Thyroid gland (tissue), 4 donors: ENCODE measurements at places on chromosomes 6 and 20. TPM values are rescaled to one million over a fixed set of nuclear protein-coding genes. Genes with fewer than 3 reads are reported as not detected.

GRCh38 chr6:15481390-15482291 is 181.2 kb downstream of the DTNBP1 start:
- DNase-seq, result no peak

DNA sequence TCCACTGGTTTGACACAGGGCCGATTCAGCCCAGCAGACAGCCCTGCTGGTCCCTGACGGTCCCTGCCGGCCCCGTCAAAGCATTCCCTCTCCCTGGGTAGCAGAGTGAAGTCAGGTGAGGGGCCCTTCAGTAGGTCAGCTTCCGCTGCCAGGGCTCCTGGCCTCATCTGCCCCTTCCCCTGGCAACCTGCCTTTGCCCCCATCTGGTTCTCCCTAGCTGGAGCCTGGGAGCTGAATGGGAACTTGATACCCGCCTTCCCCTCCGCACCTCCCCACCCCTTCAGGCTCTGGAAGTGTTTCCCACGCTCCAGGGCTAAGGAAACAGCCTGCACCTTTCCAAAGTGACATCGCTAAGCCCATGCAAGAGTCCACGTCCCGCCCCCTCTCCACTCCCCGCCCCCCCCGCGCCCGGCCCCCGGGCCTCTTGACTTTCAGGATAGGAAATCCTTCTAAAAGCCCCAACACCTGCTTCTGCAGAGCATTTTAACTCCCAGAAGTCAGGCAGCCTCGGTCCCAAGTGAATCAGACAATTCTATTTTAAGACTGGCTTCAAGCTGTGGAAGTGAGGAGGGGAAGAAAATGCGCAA is 53.3 kb downstream of the ISM1 start:
- peak; percentile 55 for DNase-seq

GRCh38 chr6:138155443-138155842 is 6.3 kb upstream of the ARFGEF3 start:
- no peak for DNase-seq

DNA sequence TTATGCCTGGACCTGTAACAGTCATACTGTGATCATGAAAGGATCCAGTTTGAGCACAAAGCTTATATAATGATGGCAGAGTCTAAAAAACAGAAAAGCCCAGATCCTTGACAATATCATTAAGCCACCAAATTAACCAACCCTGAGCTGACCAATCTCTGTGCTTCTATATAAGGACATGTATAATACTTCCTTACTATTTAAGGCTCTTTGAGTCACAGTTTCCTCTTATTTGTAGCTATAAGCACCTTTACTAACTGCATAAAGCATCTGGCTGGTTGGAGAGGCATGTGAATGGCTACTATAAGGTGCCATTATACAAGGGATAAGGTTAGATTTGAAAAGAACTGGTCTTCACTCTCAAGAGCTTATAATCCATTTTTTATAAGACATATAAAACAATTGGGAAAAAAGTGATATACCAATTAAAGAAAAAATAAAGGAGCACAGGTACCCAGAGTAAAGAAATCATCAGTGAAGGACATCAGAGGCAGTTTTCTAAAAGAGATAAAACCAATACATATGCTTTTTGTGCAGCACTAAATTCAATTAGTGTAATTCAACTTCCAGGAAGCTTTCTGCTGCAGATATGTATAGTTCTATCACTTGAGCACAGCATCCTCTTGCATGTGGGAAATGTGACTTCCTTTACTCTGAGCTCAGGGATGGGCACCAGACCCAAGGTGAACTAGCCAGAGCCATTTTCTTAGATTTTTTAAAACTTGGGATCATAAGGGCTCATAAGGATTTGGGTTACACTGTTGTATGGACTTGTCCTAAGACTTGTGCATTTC is 121.0 kb downstream of the BTBD9 start:
- DNase-seq, result no peak

DNA sequence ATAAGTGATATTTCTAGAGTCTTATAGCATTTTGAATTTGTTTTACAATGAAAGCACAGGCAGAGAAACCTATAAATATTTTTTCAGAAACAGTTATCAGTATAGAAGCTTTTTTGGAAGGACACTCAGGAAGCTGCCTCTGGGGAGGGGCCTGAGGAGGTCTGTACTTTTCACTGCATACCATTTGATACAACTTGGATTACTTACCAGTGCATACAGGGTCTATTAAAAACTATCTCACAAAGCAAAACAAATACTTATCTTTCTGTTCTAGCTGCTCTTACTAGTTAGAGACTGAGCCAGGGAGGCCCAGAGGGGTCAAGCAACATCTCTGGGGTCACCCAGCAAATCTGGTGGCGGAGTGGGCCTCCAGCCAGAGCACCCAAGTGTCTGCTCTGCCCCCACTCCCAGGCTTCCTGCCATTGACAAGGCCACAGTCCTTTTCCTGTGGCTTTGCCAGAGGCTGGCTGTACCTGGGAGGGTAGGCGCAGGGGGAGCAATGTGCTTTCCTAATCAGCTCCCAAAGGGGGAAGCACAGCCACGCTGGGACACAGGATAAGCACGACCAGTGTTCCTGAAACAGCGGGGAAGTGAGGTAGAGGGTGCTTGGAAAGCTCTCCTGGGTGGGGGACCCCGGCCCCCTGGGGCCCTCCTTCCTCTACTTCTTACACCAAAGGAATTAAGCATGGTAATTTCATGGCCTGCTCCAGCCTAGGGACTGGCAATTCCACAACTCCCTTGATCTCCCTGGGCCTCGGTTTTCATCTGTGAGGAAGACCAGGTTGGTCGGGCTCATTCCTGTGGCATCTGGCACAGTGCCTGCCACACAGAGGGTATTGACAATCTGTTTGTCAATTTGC is 7.8 kb downstream of the TCF15 start:
- DNase-seq, result peak; percentile 7

GRCh38 chr6:147859071-147859470 is 350.6 kb downstream of the SAMD5 start:
- DNase-seq, result no peak

The SAMD5 gene
- 2.0 TPM for total RNA-seq

The B3GALT4 gene
- total RNA-seq, result 17.1 TPM

The ZNF391 gene
- 6.9 TPM for total RNA-seq

The PRKN gene
- total RNA-seq, result 6.5 TPM

The SLC4A11 gene
- total RNA-seq, result 26.3 TPM

The MCHR2 gene
- total RNA-seq, result not detected
